ENCODE measurements at places on chromosomes 5 and 9.

DNA sequence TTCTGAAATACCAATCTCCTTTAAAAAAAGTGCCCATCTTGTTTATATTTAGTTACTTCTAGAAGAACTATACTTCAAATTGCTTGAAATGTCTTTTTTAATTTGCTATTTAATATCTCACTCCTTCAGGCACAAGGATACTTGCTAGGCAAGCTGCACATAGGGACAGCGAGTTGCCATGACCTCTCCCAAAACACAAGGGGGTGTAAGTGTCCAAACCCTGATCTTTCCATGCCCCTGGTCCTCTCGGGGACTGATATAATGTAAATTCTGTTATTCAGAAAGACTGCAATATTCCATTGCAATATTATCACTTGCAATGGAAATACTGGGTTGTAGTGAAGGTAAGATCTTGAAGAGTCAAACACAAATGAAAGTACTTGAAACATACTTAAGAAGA is 480.4 kb downstream of the CETN3 start:
- no peak for DNase-seq

DNA sequence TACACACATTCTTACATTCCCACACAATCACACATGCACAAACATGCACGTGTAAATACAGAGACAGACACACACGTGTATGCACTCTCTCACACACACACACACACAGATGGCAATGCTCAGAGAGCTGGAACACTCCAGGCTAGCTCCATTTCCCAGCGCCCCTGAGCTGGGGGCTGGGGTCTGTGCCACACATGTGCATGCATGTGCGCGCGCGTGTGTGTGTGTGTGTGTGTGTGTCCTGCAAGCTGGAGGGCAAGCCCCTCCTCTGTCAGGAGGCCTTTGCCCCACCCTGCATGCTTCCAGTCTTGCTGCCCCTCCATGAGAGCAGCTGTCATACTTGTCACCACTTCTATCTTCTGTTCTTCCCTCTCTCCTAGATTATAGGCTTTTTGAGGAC is 16.6 kb upstream of the S1PR3 start:
- DNase-seq, result no peak

DNA sequence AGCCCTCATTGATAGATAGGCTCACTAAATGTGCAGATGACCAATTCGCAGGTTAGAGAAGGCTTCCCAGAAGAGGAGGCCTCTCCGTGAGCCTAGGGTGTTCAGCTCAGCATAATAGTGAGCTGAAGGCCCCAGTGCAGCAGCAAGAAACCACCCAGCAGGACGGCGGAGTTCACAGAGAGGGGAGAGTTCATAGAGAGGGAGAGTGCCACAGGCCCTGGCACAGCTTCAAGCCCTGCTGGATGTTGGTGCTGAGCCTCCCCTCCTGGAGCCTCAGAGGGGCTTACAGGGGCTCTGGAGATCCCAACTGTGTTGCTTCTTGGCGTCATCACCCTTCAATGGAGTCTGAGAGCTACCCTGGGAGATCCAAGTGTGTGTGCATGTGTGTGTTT is 2.1 kb downstream of the SLC22A5 start:
- no peak for DNase-seq

DNA sequence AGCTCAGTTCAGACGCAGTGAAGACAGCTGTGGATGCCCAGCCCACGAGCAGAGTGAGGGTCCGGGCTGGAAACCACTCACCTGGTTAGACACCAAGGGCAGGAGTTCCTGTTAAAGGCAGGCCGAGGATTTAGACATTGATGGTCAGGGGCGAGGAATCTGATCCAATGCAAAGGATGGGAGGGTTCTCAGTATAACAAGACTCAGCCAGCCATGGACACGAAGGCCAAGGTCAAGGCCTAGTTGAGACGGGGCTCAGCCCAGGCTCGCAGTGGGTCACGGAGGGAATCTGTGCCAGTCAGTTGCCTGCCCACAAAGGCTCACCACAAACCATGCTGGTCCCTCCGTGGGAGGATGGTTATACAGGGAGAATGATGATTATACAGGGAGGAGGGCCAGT is 63.3 kb upstream of the FCN1 start:
- DNase-seq, result no peak

DNA sequence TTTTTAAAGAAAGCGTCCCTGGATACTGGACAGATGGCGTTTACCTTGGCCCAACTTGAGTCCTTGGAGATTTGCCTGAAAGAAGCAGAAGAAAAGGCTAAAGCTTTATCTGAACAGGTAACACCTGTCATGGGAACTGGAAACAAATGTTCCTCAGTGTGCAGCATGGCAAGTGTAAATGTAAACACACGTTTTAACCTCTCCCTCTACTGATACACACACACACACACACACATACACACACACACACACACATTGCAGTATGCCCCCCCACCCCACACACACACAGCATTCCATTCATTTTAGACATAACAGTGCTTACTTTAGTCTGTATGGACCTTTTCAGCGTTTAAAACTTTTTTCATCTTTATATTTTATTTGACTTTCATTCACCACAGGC is 51.1 kb downstream of the CCDC192 start:
- no peak for DNase-seq

GRCh38 chr9:22111954-22112247 is 102.8 kb upstream of the CDKN2B start:
- no peak for DNase-seq

DNA sequence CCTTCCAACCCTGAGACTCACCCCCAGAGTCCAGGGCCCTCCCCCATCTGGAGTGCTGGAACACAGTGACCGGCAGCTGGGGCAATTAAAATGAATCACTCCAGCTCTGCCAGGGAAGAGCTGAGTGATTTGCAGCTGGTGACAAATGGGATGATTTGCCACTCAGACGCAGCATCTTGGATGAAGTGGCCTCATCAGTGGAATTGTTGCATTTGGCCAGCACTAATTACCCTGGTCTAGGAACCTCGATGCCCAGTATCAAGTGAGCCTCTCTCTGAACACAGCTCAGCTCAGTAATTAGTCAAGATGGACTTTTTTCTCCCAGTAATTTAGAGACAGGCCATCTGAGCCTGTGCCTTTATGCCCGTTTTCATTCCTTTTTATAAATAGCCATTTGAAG is 259.5 kb downstream of the GRIA1 start:
- peak; percentile 51 for DNase-seq

DNA sequence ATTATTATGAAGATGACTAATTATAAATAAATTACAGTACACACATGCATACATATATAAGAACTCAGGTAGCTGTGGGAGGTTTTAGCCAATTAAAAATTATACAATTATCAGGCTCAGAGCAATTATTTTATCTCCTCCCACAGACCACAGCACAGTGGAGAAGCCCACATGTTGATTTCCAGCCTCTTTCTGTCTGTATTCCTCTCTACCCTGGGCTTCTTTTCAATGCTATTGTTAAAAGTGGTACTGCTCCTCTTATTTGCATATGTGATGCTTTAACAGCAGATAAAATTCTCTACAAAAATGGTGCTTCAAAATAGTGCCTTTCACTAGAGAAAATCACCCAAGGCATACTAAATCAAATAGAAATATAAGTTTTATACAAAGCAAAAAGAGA is 218.7 kb downstream of the NFIB start:
- DNase-seq, result no peak
